ENCODE measurements at places on chromosomes 3 and 15. TPM values are rescaled to one million over a fixed set of nuclear protein-coding genes. Genes with fewer than 3 reads are reported as not detected.

ECE2 gene
- total RNA-seq: not detected

LEO1 gene
- total RNA-seq: 30.1 TPM

EID1 gene
- total RNA-seq: 359 TPM

GOLGA8N gene
- total RNA-seq: 4.4 TPM

P2RY12 gene
- 0.46 TPM for total RNA-seq

ULK3 gene
- 11.9 TPM for total RNA-seq

VWA5B2 gene
- total RNA-seq: not detected

DLEC1 gene
- total RNA-seq: 0.09 TPM

TRIM42 gene
- total RNA-seq: not detected

BRK1 gene
- 101 TPM for total RNA-seq

ITIH1 gene
- 0.18 TPM for total RNA-seq

CISH gene
- total RNA-seq: 0.57 TPM

GOLGA8J gene
- not detected for total RNA-seq

TMEM45A gene
- total RNA-seq: 104 TPM

CHST2 gene
- total RNA-seq: 3.4 TPM

All from smooth muscle cell of bladder (primary cell).